ENCODE measurements at places on chromosomes 3 and 15. TPM values are rescaled to one million over a fixed set of nuclear protein-coding genes. Genes with fewer than 3 reads are reported as not detected.

The LEKR1 gene
- total RNA-seq, result 0.26 TPM

The CCR8 gene
- not detected for total RNA-seq

The LRCH3 gene
- 87.2 TPM for total RNA-seq

The GOLGA6L7 gene
- total RNA-seq, result not detected

The HCLS1 gene
- total RNA-seq, result 0.51 TPM

The TRH gene
- total RNA-seq, result not detected

The SLC7A14 gene
- 1.3 TPM for total RNA-seq

The ATP13A5 gene
- not detected for total RNA-seq

The SRGAP3 gene
- total RNA-seq, result 10.0 TPM

The EFCAB12 gene
- total RNA-seq, result under 0.01 TPM

The ALDH1A2 gene
- total RNA-seq, result 7.7 TPM

Measured in fibroblast of lung (primary cell).